ENCODE measurements at places on chromosomes 2 and 18.

- no peak overlapping the region for H3K27ac ChIP-seq
- H3K27me3 ChIP-seq = no peaks in the 10 kb centered on the region
- no peak for DNase-seq
- peaks cover 35% of the 10 kb centered on the region for H3K4me1 ChIP-seq
- no peak overlapping the region for H3K4me3 ChIP-seq
These were observed 1.5 kb upstream of the DGUOK start for GRCh38 chr2:73925033-73925704.

GRCh38 chr2:86314125-86314524 lies 23.3 kb downstream of the REEP1 start:
- DNase-seq = no peak
- no peaks in the 10 kb centered on the region for H3K27me3 ChIP-seq

GRCh38 chr2:61218817-61219170 lies 56.8 kb downstream of the C2orf74 start:
- DNase-seq = no peak
- H3K4me3 ChIP-seq = no peak overlapping the region
- H3K4me1 ChIP-seq = no peaks in the 10 kb centered on the region
- H3K36me3 ChIP-seq = peaks cover 23% of the 10 kb centered on the region
- H3K27me3 ChIP-seq = no peaks in the 10 kb centered on the region

- no peak overlapping the region for H3K4me3 ChIP-seq
- peaks cover 68% of the 10 kb centered on the region for H3K27me3 ChIP-seq
- no peak for DNase-seq
- no peaks in the 10 kb centered on the region for H3K36me3 ChIP-seq
- no peaks in the 10 kb centered on the region for H3K4me1 ChIP-seq
These were observed 6.6 kb upstream of the CYP27C1 start for GRCh38 chr2:127226520-127227263.

GRCh38 chr2:149561309-149561926 lies 26.2 kb downstream of the MMADHC start:
- H3K27ac ChIP-seq = no peak overlapping the region
- peaks cover 9% of the 10 kb centered on the region for H3K4me1 ChIP-seq
- DNase-seq = no peak
- H3K36me3 ChIP-seq = no peaks in the 10 kb centered on the region

Measured in heart right ventricle (tissue), 16 donors.